ENCODE measurements at places on chromosomes 1 and 21.
A peak's percentile ranks its signal among the peaks of the same experiment; 100 is the strongest.

GRCh38 chr1:188170411-188170810 lies 1341.7 kb downstream of the PLA2G4A start:
- DNase-seq: no peak

DNA sequence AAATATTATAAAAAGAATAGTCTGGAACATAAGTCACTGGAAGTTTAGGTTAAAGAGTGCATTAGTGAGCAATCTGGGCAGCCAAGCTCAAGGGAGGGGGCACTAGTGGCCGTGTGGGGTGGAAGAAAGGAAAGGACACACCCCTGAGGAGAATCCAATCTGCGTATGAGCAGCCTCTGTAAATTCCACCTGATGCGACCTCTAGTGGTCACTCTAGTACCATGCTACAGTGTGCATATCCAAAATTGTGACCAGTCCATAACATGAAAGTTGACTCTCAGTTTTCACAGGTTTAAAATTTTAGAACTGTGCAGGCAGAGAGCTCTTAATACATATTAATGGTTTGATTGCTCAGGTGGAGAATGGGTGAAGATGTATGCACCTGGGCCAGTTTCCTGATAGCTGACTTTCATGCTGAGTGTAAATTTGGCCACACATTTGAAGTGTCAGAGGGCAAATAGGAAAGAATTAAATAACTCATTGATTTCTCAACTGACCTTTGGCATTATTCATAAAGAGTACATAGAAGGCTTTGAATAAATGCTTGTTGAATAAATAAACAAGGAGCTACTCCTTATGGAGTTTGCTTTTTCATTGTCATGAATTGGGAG lies 105.9 kb upstream of the C21orf91 start:
- no peak for DNase-seq

GRCh38 chr1:181604482-181605249 lies 121.3 kb downstream of the CACNA1E start:
- DNase-seq: no peak

GRCh38 chr1:26017606-26018005 lies 4.0 kb upstream of the EXTL1 start:
- DNase-seq: no peak

DNA sequence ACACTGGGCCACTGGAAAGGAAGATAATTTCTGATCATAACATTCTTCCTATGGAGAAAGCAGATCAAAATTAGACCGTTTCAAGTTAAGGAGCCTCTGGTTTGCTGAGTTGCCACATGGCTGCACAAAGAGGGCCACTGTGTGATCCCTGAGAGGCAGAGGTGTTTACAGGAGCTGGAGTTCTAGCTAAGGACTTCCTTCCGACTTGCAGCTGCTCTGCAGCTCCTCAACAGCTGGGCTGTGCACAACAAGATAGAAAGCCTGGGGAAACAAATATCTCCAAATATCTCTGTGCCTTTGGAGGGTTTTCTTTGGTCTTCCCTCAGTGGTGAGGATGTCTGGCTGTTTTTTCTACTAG lies 26.8 kb downstream of the GADD45A start:
- DNase-seq: no peak

GRCh38 chr1:17729248-17729647 lies 25.9 kb upstream of the ACTL8 start:
- DNase-seq: no peak

GRCh38 chr1:90443354-90443753 lies 273.7 kb downstream of the BARHL2 start:
- DNase-seq: no peak

DNA sequence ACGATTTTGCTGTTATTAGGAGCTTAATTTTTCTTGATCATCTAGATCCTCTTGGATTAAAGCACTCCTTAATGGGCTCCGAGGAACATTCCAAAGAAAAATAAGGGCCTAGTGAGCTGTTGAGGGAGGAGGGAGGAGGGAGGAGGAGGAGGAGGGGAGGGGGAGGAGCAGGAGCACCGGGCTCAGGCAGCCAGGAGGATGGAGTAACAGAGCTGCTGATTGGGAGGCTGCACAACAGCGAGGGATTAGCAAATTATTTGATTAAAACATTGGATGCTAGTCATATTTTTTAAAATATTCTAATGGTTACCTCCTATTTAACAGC lies 302.1 kb upstream of the RRP15 start:
- no peak for DNase-seq

- DNase-seq: no peak
Observed at GRCh38 chr21:40049031-40049930, 182.0 kb downstream of the PCP4 start.

GRCh38 chr1:94406446-94406845 lies 11.7 kb upstream of the ABCD3 start:
- DNase-seq: no peak

GRCh38 chr1:231057410-231057809 lies 17.4 kb upstream of the FAM89A start:
- no peak for DNase-seq

GRCh38 chr1:198359024-198359653 lies 181.3 kb downstream of the ATP6V1G3 start:
- DNase-seq: no peak

- DNase-seq: no peak
Observed at GRCh38 chr1:228148935-228149405, 760 bp upstream of the GJC2 start.

- no peak for DNase-seq
Observed at GRCh38 chr1:1331068-1331965, at the start of gene TAS1R3. Gene TAS1R3 (plus strand): TSS chr1:1331280. CDS start chr1:1331346, 66 bp downstream.

DNA sequence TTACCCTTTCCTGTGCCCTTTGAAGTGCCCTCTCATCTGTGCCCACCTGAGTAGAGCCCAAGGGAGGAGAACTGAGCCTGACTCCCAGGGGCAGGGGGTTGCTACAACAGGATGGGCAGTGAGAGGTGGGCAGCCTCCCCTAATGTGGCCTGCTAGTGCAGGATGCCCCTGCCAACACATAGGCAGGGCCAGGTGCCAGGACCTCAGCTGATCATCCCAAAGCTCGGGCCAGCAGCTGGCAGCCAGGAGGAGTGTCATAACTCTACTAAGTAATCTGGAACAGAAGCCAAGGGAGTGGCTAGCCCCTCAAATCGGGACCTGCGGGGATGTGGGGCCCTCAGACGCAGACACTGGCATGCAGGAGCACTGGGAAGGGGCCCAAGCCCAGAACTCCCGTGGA lies 208.8 kb upstream of the RAB4A start:
- DNase-seq: no peak

DNA sequence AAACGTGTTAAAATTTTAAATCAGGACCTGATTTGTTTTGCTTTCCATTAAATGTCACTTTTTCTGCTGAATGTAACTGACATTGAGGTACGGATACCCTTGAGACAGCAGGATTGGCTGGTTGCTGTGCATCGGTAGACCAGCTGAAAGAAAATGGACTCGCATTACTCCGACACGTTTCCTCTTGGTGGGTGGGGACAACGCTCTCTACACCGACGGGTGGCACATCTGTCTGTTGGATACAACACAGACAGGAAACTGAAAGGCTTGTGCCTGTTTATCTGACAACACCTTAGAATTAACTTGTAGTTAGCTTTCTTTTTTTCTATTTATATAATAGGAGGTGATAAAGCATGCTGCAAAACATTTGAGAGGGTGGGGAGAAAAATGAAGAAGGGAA lies 19.4 kb downstream of the PRPF38A start:
- DNase-seq: peak; percentile 17

GRCh38 chr21:32088471-32088870 lies 190.4 kb downstream of the MIS18A start:
- no peak for DNase-seq

- no peak for DNase-seq
Observed at GRCh38 chr1:93616996-93617669, 64.5 kb downstream of the BCAR3 start.

DNA sequence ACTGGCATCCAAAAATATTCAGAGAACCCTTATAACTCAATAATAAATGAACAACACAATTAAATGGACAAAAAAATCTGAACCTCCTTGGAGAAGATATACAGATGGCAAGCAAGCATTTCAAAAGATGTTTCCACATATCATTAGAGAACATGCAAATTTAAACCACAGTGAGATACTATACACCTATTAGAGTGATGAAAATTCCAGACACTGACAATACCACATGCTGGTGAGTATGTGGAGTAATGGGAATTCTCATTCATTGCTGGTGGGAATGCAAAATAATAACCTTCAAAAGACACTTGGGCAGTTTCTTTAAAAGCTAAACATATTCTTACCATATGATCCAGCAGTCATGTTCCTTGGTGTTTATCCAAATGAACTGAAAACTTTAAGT lies 46.1 kb downstream of the HS2ST1 start:
- no peak for DNase-seq

DNA sequence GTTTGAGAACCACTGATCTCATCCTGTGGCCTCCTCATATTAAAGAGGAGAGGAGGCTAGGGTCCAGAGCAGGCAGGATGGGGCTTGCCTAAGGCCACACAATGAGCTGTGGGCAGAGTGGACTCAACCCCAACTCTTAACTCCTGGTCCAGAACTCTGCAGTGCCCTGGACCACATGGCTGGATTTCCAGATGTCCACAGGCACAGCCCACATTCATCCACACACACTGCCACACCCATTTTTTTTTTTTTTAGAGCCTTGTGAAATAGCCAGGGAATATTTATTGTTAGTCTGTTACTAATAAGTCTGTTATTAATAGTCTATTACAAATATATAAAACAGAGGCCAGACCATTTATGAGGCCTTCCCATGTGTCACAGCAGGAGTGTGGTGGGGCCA lies 192.2 kb downstream of the TRABD2B start:
- DNase-seq: no peak

DNA sequence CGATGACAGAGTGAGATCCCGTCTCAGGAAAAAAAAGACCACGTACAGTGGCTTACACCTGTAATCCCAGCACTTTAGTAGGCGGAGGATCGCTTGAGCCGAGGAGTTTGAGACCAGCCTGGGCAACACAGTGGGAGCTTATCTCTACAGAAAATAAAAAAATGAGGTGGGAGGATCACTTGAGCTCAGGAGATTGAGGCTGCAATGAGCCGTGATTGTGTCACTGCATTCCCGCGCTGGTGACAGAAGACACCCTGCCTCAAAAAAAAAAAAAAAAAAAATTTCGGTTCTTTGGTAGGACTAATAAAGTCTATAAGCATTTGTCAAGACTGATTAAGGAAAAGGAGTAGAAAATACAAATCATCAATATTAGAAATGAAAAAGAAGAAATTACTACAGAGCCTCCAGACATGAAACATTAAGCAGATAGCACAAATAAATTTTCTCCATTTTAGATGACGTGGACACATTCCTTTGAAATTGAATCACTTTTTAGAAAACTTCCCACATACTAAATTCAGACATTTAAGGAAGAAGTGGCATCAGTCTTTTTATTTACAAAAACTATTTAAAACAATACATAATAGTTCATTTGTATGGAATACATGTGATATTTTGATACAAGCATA lies 30.4 kb downstream of the MORC3 start:
- no peak for DNase-seq

DNA sequence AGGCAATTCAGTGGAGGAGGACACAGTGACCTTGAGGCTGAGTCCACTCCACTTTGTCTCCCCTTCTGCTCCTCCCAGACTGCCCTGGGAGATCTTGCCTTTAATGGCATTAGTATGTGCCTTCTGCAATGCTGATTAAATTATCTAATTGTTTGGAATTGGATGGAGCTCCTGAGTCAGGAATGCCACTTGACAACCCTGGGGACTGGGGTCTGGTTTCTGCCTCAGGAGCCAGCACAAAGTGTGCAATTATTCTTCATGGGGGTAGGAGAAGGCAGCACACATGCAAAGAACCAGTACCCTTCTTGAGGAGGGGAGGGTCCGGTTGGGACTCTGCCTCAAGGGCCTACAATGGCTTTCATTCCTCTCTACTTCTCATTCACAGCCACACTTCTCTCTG lies 11.9 kb upstream of the PLXNA2 start:
- no peak for DNase-seq

DNA sequence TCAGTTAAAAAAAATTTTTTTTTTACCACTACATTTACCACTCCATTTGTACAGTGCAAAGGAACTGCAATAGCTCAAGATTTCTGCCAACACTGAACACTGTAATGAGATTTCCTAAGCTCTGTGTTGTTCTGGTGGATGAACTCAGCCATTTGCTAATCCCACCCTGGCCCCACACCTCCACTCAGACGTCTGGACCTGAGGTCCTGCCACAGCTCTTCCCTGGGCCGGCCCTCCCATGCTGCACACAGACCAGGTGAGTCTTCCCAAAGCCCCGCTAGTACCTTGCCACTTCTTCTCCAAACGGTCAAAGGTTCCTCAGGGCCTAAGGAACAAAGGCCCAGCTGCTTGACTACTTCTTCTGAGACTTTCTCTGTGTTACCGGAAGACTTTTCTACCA lies 56.4 kb downstream of the SLC45A1 start:
- no peak for DNase-seq

GRCh38 chr1:30299393-30299792 lies 424.0 kb downstream of the MATN1 start:
- no peak for DNase-seq

DNA sequence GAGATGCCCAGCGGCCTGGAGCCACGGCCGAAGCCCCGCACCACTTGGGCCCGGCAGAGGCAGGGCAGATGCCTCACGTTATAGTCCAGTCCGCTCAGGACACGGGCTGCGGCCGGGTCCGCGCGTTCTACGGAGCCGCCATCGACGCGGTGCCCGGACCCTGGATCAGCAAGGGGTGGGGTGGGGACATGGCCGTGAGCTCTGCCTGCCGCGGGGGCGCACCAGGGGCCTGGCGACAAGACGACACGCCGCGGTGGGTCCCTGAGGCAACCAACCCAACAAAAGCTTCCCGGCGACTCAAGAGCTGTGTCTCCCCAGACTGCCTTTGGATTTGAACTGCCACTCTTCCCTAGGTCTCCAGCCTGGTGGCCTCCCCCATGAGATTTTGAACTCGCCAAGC lies 211.4 kb upstream of the GREM2 start:
- no peak for DNase-seq

DNA sequence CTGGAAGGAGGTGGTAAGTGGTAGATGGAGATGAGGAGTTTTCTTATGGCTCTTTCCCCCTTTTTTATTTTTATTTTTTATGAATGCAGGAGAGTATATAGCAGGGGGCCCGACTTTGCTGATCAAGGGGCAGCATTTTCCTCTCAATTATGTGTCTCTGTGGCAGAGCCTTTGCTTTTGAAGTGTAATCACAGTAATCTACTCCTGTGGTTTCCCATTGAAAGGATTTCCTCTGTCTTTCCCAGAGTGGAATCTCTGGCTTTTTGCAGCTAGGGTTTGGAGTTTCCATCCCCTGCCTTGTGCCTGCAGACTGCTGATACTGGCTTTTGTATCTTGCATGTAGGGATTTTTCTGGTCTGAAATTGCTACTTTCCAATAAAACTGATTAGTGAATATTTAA lies 29.1 kb downstream of the ARID1A start:
- no peak for DNase-seq

GRCh38 chr1:169914531-169914930 lies 20.8 kb upstream of the SCYL3 start:
- DNase-seq: no peak

GRCh38 chr1:24481843-24482610 lies 20.6 kb upstream of the RCAN3 start:
- DNase-seq: no peak

- no peak for DNase-seq
Observed at GRCh38 chr1:179781962-179782361, 38.9 kb downstream of the FAM163A start.

GRCh38 chr1:108746382-108747170 lies at the start of gene STXBP3:
Gene STXBP3 (plus strand): TSS chr1:108746674. CDS start chr1:108746738, 64 bp downstream.
- peak; percentile 100 for DNase-seq
